Naive thymus-derived CD8-positive, alpha-beta T cell (primary cell): ENCODE measurements at places on chromosomes 2 and 18. TPM values are rescaled to one million over a fixed set of nuclear protein-coding genes. Genes with fewer than 3 reads are reported as not detected.

- DNase-seq, result no peak
Observed at GRCh38 chr2:237471438-237472186, 15.4 kb upstream of the MLPH start.

GRCh38 chr2:86446060-86446459 is 4.9 kb downstream of the KDM3A start:
- DNase-seq, result no peak

DNA sequence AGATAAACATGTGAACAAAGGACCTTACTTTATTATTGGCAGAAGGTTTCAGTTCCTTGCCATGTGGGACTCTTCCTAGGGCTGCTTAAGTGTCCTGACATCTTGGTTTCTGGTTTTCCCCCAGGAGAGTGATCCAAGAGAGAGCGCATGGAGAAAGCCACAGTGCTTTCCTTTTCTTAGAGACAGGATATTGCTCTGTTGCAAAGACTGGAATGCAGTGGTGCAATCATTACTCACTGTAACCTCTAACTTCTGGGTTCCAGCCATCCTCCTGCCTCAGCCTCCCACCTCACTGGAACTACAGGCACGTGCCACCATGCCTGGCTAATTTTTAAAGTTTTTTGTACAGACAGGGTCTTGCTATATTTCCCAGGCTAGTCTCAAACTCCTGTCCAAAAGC is 38.1 kb upstream of the TCF7L1 start:
- no peak for DNase-seq

- no peak for DNase-seq
Observed at GRCh38 chr2:222445227-222445626, 20.9 kb downstream of the SGPP2 start.

DNA sequence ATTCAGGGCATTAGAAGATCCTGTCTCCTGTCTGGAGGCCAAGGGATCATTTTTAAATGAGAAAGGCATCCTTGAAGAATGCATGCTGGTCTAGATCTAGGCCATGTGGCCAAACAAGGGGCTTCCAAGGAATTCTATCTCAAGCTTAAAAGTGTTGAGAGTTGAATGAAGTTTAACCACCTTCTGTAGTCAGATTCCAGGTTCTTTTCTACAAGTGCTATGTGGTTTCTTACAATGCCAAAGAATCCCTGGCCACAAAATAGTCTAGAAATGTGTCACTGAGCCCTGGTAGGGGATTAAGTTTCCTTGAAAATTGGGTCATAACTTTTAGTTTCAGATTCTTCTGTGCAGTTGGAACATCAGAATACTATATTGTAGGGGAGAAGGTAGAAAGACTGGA is 640.7 kb upstream of the ACVR2A start:
- no peak for DNase-seq

- no peak for DNase-seq
Observed at GRCh38 chr18:2222270-2223185, 348.8 kb downstream of the METTL4 start.

DNA sequence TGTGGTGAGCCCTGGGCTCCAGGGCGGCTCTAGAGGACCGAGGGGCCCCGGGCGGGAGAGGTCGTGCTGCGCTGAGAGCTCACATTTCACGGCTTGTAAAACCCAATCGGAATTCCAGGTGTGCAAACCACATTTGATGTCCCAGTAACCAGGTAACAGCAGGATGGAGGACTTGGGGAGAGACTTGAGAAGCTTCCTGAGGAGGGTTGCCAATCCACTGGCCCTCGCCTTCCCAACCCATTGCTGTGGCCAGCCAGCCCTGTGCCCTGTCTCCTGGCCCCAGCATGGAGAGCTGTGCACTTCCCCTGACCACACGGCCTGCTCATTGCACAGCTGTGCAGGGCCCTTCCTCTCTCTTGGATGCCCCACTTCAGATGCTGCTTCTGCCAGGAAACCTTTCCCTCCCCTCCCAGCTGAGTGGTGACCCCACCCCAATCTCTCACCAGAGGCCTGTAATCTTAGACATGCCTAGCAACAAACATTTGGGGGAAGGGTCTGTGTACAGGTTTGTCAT is 39.6 kb downstream of the ASB1 start:
- DNase-seq, result no peak

- DNase-seq, result no peak
Observed at GRCh38 chr18:75496151-75496550, 68.6 kb upstream of the SMIM21 start.

GRCh38 chr2:65557616-65558573 is 125.5 kb upstream of the SPRED2 start:
- DNase-seq, result no peak

DNA sequence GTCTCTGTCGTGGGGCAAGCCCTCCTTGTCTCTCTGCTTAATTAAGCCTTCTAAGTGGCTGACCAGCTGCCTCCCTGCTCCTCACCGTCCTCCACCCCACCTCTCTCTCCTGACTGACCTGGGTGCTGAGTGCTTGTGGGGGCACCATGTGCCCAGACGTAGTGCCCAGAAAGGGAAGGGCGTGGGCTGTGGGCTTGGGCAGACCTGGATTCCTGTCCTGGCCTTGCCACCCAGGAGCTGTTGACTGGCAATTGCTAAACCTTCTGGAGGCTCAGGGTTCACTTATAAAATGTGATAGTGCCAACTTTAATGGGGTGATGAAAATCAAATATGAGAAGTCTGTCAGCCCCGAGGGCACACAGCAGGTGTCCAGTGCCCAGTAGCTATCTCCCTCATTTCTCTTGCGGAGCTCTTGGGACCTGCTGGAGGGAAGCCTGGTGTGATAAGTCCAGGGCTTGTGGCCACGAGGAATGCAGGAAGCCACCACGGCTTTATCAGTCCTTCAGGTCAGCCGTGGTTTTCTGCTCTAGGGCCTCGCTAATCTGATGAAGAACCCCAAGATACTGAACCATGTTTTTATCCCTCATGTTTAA is 22.0 kb upstream of the INHBB start:
- no peak for DNase-seq

- peak; percentile 26 for DNase-seq
Observed at GRCh38 chr2:241636182-241637017, 558 bp downstream of the THAP4 start.

- DNase-seq, result no peak
Observed at GRCh38 chr2:200455958-200456421, 53.9 kb downstream of the KCTD18 start.

GRCh38 chr2:36380624-36381481 is 25.3 kb downstream of the CRIM1 start:
- no peak for DNase-seq

DNA sequence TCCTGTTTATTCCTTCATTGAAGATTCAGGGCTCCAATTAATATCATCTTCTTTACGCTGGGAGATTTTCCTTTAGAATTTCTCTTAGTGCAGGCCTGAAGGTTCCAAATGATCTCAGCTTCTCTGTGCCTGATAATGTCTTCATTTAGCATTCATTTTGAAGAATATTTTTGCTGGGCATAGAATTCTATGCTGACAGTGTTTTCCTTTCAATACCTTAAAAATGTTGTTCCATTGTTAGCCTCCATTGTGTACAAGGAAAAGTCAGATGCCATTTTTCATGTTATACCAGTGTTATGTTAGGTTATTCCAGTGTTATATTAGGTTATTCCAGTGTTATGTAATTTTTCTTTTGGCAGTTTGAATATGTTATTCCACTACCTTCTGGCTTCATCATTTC is 14.9 kb upstream of the OR6B3 start:
- no peak for DNase-seq

DNA sequence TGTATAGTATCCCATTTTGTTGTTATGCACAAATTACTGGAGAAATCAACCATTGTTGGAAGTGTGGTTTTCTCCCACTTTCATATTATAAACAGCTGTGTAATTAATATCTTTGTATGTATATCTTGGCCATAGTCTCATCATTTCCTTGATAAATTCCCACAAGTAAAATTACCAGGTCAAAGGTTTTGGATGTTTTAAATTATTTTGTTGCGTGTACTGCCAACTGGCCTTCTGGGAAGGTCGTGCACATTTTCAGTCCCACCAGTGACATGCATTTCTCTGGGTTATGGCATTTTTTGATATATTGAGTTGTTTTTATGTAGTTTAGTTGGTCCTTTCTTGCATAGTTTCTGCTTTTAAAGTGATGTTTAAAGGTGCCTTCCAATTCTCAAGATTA is 41.5 kb downstream of the TSHZ1 start:
- DNase-seq, result no peak

DNA sequence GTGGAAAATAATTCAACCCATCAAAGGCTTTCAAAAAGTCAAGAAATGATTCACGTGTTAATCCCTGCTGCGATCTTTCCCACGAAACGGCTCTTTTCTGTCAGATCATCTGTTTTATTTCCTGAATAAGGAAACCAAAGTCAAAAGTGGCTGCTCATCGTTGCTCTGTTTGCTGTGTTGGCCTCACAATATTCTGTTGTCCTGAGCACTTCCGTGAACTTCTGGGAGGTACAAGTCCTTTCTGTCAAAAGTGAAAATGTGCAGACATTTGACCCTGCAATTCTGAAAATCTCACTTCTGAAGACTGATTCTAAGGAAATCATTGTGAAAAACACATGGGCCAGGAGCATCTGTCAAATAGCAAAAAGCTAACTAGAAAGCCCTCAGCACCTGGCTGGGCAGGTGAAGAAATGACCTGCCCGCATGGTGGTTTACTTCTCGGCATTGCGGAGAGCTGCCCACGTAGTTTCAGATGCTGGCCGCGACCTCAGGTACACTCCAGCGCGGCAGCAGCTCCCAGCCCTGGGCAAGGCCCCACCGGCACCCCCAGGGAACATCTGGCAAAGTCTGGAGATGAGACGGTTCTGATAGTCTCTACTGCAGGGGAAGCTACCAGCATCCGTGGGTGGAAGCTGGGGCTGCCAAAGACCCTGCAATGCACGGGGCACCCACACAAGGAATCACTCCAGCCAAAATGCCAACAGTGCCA is 31.9 kb upstream of the GPC1 start:
- no peak for DNase-seq

DNA sequence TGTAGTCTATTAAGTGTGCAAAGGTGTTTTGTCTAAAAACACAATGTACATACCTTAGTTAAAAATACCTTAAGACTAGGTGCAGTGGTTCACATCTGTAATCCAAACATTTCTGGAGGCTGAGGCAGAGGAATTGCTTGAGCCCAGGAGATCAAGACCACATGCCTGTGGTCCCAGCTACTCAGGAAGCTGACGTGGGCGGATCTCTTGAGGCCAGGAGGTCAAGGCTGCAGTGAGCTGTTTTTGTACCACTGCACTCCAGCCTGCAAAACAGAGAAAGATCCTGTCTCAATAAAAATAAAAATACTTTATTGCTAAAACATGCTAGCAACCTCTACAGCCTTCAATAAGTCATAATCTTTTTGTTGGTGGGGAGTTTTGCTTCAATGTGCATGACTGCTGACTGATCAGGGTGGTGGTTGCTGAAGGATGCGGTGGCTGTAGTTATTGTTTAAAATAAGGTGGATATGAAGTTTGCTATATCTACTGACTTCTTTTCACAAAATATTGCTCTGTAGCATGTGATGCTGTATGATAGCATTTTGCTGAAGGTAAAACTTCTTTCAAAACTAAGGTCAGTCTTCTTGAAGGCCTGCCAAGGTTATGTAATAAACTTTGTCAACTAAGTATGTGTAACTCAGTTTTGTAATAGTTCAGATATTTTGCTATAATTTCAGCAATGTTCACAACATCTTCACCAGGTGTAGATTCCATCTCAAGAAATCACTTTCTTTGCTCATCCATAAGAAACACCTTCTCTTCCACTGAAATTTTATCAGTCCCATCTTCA is 1238.0 kb upstream of the NRXN1 start:
- no peak for DNase-seq

DNA sequence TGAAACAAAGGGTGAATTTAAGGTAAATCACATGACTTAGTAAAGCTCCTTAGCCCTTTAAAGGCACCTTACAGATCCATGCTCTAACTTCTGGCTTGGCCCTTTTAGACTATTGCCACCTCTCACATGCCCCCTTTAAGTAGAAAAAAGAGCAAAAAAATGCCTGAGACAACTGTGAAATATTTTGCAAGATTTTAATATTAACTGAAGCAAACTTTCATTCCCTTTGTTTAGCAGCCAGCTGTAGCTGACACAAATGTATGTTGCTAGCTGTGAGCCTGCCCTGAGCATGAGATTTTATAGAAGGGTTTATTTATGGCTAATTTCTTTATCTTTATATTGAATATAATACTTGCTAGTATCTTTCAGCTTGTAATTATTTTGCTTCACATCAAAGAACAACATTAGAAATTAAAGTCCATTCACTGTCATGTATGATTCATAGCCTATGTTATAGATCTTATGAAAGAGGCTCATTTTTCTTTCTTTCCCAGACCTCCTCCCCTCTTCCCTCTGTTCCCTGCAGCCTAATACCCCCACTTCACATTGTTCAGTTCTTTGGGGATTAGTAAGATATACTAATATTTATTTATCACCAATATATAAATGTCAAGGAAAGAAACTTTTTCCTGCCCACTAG is 637.2 kb upstream of the ZEB2 start:
- DNase-seq, result no peak

DNA sequence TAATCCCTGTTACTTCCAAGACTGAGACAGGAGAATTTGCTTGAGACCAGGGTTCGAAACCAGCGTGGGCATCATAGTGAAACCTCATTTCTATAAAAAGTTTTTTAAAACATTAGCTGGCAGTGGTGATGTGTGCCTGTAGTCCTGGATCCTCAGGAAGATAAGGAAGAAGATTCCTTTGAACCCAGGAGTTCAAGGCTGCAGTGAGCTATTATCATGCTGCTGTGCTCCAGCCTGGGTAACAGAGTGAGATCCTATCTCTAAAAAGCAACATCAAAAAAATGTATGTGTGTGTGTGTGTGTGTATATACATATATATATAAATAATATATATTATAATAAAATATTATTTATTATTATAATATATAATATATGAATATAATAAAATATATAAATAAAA is 1417.6 kb upstream of the CDH2 start:
- no peak for DNase-seq

GRCh38 chr18:23504720-23505119 is 1.4 kb downstream of the RMC1 start:
- DNase-seq, result no peak

DNA sequence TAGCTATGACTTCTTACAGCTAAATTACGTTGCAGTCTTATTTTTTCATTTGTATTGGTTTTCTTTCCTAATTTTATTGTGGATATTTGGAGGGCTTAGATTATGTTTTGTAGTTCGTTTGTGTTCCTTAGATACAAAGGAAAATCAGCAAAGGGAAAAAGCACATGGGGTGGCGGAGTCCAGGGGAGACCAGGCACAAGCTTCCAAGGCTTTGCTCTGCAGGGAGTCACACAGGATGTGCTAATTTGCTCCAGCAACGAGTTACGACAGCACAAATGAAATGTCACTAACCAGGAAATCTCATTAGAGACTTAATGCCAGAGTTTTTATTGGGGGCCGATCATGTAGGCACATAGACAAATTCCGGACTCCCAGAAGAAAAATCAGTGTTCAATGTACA is 60.5 kb upstream of the CABYR start:
- DNase-seq, result no peak

LAMA1 gene
- total RNA-seq, result not detected

IL1RL2 gene
- total RNA-seq, result not detected

ANKRD62 gene
- total RNA-seq, result not detected

SLC14A1 gene
- total RNA-seq, result 4.3 TPM

MEIS1 gene
- total RNA-seq, result not detected

POTEI gene
- total RNA-seq, result not detected

GALR1 gene
- total RNA-seq, result not detected

CPLX4 gene
- total RNA-seq, result not detected

UBR3 gene
- 43.5 TPM for total RNA-seq

CHRNG gene
- not detected for total RNA-seq

TMEM37 gene
- 0.36 TPM for total RNA-seq

TUBA4B gene
- not detected for total RNA-seq

LRRFIP1 gene
- total RNA-seq, result 103 TPM

KCNS3 gene
- total RNA-seq, result not detected

IL36RN gene
- not detected for total RNA-seq

FBLN7 gene
- 10.3 TPM for total RNA-seq

SCN9A gene
- not detected for total RNA-seq

ACADL gene
- total RNA-seq, result not detected

AMER3 gene
- not detected for total RNA-seq

CDKL4 gene
- total RNA-seq, result not detected
